ENCODE measurements at places on chromosomes 5 and 9. TPM values are rescaled to one million over a fixed set of nuclear protein-coding genes. Genes with fewer than 3 reads are reported as not detected.

The ZNF618 gene
- 2.2 TPM for polyA plus RNA-seq

The CCDC171 gene
- polyA plus RNA-seq = 0.18 TPM

The C7 gene
- not detected for polyA plus RNA-seq

The HMCN2 gene
- not detected for polyA plus RNA-seq

The SLC46A2 gene
- not detected for polyA plus RNA-seq

The NDUFS4 gene
- polyA plus RNA-seq = 77.0 TPM

The PHYHD1 gene
- polyA plus RNA-seq = 1.0 TPM

The DIPK1B gene
- 0.90 TPM for polyA plus RNA-seq

The TERT gene
- not detected for polyA plus RNA-seq

The GPR150 gene
- polyA plus RNA-seq = 0.66 TPM

The CDX1 gene
- polyA plus RNA-seq = not detected

The NSG2 gene
- not detected for polyA plus RNA-seq

The CD74 gene
- 29,718 TPM for polyA plus RNA-seq

The ARID3C gene
- polyA plus RNA-seq = not detected

The GLIPR2 gene
- 36.2 TPM for polyA plus RNA-seq

The GRHPR gene
- 84.6 TPM for polyA plus RNA-seq

The LHFPL2 gene
- 9.1 TPM for polyA plus RNA-seq

The FAM81B gene
- not detected for polyA plus RNA-seq

The RGS7BP gene
- polyA plus RNA-seq = not detected

The SPATA31A1 gene
- polyA plus RNA-seq = not detected

Data from IgD-negative memory B cell (primary cell).